Omental fat pad (tissue), 4 donors: ENCODE measurements at places on chromosomes 7 and 10.

DNA sequence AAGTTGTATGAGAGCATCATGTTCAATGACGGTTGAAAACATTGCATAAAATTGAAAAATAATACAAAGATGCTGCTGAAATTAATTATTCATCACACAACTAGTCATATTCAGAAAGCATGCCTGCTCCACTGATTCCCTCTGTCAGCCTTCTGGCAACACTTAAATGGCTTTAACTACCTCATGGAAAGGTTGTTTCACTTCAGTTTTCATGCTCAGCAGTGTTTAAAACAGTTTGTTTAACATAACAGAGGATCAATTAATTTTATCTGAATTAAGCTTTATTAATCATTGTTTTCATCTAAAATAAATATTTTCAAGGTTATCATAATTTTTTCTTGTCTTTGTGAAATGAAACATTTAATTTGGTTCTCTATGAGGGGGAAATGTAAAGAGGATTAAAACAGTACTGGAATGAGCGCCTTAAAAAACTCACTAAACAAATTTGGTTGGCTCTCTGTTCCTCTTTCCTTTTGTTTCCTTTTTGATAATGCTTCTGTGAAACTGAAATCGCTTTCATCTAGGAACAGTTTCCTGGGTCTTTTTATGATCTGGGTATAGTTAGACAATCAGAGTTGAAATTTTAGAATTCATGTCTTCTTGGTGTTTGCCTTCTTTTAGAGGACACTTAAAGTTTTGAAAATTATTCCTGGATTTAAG is 427.4 kb downstream of the SH2D4B start:
- DNase-seq, result no peak

DNA sequence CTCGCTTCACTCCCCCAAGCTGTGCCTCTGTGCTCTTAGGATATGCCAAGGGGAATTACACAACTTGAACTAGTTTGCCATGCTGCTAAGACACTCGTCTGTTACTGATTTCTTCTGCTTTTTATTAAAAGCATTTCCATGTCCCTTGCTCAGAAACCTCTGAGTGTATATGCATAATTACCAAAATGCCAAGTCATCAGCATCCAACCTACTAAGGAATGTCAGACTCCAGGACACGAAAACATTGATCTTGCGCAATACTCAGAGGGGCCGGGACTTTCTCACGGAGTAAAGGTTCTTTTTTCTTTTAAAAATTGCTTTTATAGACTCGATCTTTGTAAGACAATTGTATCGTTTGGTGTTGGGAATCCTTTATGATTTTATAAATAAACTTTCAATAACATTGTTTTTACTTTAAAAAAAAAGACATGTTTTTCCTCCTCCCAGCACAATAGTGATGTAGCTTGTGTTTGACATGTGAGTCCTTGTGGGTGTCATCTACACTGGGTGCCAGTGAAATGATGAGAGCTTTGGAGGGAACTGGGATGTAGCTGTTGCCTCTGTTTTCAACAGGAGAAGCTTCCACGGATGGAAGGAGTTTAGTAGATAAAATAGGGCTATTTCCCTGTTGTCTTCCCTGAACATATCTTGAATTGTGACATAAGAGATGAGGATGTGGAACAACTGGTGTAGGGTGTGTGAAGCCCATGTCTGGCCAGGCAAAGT is 43.6 kb downstream of the CNNM1 start:
- no peak for DNase-seq

- no peak for DNase-seq
Measured at GRCh38 chr10:72509206-72509799, 116.6 kb downstream of the MICU1 start.

DNA sequence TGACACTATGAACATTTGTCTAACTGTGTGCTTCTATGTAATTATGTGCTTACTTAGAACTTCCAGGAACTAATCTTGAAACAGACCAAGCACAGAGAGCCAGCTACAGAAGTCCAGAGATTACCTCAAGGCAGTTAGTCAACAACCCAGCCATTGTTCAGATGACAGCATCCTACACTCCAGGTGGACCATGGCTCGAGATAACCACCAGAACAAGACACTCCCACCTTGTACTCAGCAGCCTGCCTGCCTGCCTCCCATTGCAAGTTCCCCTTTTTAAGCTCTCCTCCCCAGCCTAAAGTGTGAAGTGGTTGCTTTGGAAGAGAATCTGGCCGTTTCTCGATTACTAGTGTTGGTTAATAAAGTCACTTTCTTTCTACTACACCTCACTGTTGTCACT is 1080.6 kb upstream of the LRRN3 start:
- DNase-seq, result no peak

- DNase-seq, result peak; percentile 51
Measured at GRCh38 chr10:11875494-11876281, 52.5 kb downstream of the PROSER2 start.

GRCh38 chr10:17445400-17445998 is 8.9 kb downstream of the ST8SIA6 start:
- no peak for DNase-seq

DNA sequence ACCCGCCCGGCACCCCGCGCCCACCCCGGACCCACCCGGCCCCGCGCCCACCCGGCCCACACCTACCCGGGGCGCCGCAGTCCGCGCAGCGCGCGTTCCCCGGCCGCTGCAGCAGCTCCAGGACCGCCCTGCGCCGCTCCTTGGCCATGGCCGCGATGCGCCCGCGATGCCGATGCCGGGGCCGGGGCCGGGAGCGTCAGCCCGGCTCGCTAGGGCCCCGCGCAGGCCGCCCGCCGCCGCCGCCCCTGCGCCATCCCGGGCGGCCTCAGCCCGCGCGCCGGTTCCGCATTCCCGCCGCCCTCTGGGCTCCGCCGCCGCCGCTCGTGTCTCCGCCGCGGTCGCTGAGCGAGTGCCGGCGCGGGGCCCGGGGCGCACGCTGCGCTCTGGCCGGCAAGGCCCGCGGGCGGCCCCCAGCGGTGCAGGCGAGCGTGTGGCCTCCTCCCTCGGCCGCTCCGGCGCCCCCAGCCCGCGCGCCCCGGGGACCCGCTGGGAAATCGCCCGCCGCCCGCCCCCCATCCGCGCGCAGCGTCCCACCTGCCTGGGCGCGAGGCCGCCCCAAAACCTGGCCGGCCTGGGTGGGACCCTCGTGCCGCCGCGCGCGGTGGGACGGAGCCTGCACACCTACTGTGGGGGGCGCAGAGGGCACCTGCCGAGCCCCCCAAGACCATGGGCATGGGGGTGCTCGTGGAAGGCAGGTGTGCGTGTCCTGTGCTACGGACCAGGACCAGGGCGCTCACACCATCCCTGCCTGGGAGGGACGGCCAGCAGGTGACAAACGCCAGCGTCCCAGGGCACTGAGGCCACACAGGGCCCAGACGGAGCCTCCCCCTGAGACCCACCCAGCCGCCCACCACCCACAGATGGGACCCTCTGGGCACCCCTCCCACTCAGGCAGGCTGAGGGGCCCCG is at the start of gene ADAP1:
TSS of gene ADAP1 (minus strand) at position 351 of the 909 bp plus-strand sequence. CDS start at position 148, 203 bp downstream.
- no peak for DNase-seq

DNA sequence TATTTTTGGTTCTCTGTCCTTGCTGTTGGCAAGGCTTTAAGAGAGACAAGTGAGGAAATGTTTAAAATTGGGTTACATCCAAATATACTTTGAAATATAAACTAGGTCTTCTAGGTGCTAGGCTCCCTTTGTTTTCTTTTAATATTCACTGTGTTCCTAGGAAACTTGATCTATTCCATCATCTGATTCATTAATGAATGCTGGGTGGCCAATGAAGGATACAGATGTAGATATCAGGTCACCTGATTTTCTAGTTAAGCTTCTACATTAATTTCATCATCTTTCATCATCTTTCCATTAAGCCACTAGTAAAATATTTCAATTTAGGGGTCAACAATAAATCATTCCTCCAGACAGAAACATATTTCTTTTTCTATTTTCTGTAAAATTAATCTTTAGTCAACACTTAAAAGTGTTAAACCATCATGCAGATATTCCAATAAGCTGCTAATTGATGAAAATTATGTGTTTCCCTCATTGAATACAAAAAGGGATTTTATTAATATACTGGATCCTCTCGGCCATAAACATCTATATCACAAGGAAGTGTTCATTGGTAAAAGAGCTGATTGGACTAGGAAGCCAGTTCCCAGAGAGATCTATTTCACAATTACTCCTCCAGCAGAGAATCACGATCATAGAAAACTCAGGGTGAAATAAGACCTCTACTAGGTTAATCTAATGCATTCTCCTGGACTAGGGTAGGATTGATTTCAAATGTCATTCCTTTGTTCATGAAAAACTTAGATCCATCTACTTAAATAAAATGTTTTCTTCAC is 14.7 kb downstream of the HGF start:
- DNase-seq, result no peak

GRCh38 chr7:64758151-64758550 is 36.1 kb upstream of the ZNF138 start:
- no peak for DNase-seq

GRCh38 chr7:127840226-127840951 is 188.4 kb downstream of the SND1 start:
- DNase-seq, result no peak

DNA sequence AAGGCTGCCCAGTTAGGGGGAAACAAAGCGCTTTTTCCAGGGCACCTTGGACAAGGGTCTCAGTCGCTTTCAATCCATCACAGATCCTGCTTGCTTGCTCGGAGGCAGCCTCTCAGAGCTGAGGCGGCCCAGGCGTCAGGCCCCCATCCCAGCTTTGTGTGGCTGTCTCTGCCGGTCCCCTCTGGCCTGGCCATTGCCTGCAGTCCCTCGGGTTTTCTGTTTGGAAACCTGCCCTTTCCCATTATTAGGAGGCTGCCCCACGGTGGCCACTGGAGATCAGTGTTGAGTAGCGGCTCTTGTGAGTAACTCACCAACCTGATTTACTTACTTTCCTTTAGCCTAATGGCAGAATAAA is 216.1 kb downstream of the GLRX3 start:
- peak; percentile 12 for DNase-seq

GRCh38 chr10:26335574-26336093 is 102.5 kb upstream of the APBB1IP start:
- DNase-seq, result no peak

- no peak for DNase-seq
Measured at GRCh38 chr10:124138195-124138882, 44.9 kb upstream of the CHST15 start.
